AG04450 (cell line): ENCODE measurements at places on chromosomes 2 and 18. TPM values are rescaled to one million over a fixed set of nuclear protein-coding genes. Genes with fewer than 3 reads are reported as not detected.

DNA sequence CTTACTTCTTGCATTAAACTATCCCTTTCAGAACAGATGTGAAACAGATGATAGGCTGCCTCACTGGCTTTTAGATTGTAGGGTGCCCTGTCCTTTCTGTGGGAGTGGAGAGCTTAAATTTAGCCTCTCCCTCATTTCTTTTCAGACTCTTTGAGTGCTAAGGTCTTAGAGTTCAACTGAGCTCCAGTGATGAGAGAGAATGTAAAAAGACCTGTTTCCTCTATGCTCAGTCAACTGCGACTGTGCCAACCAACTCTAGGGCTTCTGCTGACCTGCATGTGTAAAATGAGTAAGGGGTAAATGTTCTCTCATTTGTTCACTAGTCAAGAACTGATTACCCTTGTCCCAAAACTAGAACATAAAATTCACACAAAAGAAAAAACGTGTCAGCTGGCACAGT is 104.8 kb upstream of the TGFA start:
- DNase-seq, result no peak

DNA sequence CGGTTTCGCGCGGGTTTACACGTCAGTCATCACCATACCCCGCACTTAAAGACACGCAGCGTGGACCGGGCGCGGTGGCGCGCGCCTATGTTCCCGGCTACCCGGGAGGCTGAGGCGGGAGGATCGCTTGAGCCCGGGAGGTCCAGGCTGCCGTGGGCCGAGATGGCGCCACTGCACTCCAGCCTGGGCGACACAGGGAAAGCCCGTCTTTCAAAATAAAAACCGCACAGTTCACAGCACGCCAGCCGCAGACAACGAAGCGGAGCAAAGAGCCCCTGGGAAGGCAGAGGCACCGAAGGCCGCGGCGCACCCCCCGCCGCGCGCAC is 328 bp downstream of the DTYMK start:
- DNase-seq, result no peak

DNA sequence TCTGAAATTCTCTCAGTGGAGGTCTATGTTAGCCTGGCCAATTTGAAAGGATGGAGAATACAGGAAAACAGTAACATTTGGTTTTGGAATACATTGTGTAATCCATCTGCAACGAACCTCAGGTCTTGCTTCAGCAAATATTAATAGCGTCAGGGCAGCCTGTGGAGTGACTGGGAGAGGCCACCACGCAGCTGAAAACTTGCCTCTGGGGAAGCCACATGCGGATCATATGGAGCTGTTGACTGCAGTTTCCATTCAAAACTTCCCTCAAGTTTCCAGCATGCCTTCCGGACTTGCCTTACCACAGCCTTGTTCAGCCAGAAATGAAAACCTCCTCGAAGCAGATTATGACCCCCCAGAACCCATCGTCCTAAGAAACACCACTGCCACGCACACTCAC is 25.7 kb downstream of the BCL11A start:
- no peak for DNase-seq

GRCh38 chr2:134193006-134193405 is 60.9 kb upstream of the MGAT5 start:
- no peak for DNase-seq

- DNase-seq, result no peak
These were observed 60.5 kb downstream of the RIT2 start for GRCh38 chr18:43054815-43055519.

GRCh38 chr2:218985325-218986091 is 524 bp upstream of the FEV start:
- no peak for DNase-seq

DNA sequence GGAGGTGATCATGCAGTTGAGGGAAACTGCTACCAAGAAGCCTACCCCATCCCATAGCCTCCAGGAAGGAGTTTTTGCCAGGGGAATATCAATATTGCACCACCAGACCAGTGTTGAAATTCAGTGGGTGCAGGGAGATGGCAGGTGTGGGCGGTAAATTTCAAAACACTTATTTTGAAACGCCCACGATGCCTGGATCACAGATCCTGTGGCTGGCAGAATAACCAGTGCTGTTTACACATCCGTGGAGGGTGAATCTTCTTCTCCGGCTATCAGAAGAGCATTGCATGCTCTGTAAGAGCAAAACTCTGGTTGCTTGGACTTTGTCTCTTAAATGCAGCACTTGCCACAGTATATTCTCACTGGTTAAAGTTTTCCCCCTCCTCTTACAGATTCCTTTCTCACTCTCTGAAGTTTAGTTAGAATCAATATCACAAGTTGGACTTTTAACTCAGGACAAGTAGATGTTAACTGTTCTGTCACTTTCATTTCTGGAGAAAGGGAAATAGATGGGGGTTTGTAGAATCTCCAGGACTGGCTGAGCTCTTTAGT is 70.5 kb upstream of the ZCCHC2 start:
- DNase-seq, result no peak

Gene ZNF804A
- 3.5 and 6.2 TPM in 2 replicates for polyA plus RNA-seq

Gene PHOSPHO2
- polyA plus RNA-seq, result 1.3 and 1.9 TPM in 2 replicates

Gene POTEF
- not detected in 2 replicates for polyA plus RNA-seq
